T1000 (cell line): ENCODE measurements at places on chromosomes 3 and 15.
A peak's percentile ranks its signal among the peaks of the same experiment; 100 is the strongest.

GRCh38 chr15:66760097-66760967 is 58.3 kb downstream of the SMAD6 start:
- no peak for DNase-seq

DNA sequence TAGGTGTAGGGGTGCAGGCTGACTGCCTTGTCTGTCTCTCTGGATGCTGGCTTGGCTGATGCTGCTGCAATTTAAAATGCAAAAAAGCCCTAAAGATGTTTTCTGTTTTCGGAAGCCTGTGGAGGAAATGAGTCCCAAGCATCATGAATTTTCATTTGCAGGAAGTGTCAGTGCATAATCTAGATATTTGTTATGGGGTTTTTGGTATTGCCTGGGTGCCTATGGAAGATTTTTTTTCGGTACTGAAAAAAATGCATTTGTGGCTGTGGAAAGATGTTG is 1.9 kb downstream of the CACNA1D start:
- no peak for DNase-seq

- no peak for DNase-seq
These were observed 98.6 kb downstream of the RPL39L start for GRCh38 chr3:187040516-187041361.

- no peak for DNase-seq
These were observed 2.9 kb upstream of the C15orf39 start for GRCh38 chr15:75198560-75199356.

DNA sequence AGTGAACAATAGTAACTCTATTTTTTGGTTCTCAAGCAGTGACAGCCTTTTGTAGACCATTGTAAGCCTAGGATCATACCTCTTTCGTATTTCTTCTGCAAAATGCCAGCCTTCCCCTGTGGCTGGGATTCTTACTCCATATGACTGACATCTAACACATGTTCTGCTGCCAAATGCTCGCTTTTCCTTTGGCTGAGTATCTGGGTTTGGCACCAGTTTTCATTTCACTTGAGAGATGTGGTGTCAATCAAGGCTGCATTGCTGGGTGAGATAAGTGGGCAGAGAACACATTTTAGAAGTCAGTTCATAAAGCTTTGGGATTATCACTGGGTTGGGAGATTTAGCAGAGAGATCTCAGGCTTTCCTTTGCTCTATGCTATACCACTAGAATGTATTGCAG is 514.7 kb upstream of the SGO1 start:
- no peak for DNase-seq

- peak; percentile 67 for DNase-seq
These were observed 444.7 kb upstream of the RBMS3 start for GRCh38 chr3:28836199-28836598.

GRCh38 chr3:172244011-172244410 is 204.2 kb downstream of the GHSR start:
- DNase-seq = no peak

DNA sequence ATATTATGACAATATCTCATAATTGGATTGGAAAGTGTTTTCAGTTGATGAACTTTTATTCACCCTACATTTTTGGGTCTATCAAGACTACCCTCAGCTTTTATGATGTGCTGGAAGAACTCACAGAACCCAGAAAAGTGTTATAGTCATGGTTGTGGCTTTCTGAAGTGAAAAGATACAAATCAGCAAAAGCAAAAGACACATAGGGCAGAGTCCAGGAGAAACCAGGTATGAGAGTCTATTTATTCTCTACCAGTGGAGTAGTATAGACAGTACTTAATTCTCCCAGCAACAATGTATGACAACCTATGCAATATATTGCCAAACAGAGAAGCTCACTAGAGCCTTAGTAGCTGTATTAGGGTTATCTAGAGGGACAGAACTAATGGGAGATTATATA is 280.4 kb upstream of the TTC14 start:
- DNase-seq = no peak

DNA sequence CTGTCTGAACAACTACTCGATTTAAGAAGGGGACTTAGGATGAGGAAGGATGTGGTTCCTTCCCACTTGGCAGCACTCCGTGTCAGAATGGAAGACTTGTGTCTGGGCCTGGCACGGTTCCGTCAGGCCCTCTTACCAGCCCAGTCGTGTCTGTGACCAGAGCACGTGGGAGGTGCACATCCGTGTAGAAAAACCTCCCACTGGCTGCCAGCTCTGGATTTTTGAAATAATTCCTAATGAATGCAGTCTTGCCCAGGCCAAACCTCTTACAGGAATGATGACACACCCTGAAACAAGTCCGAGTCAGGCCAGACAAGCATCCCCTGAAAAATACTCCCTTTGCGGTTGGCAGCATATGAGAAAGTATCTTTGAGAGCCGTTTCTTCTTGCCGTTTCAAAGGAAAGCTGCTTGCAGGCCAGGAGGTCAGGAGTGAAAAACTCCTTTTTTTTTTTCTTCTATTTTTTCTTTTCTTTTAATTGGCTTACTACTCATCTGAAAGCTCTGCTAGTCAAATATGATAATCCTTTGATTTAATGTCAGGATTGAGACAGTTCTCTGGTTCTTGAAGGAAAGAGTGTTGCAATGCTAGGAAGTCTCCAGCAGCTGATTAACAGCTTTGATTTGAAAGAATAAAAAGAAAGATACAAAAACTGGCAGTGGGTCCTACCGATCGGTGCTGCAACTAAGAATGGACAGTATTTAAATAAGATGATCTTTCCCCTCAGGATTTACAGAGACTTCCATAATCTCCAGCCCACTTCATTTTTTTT is 19.8 kb downstream of the IL1RAP start:
- DNase-seq = peak; percentile 61

DNA sequence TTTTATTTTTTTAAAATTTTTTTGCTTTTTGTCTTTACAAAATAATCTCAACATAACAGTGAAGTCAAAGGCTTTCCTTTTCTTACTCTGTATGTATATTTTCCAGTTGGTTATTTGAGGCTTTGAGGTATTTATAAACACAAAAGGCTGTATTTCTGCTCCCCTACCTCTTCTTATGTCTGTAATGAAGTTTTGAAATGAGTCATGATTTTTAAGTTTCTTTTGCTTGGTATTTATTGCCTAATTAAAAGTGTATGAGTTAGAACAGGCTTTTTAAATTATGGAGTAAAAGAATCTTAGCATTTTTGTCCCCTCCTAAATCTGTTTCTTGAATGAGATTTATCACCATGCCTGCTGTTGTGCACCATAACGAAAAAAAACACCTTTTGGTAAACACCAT is 66.0 kb downstream of the DCUN1D1 start:
- no peak for DNase-seq

DNA sequence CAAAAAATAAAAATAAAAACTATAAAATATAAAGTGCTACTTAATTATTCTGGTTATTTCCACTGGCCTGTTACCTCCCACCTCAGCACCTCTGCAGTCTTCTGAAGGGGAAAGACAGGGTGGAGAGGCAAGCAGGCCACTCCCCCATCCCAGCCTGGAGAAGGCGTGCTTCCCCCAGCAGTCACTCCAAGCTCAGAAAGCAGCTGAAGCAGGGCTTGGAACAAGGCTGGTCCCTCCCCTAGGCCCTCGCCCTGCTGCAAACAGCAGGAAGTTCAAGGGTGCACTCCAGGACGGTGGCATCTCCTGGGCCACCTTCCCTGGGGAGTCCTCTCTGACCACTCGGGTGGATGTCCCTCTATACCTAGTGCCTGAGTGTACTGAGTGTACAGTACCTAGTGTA is 21.4 kb downstream of the CACNA2D2 start:
- DNase-seq = no peak

- DNase-seq = no peak
These were observed 151.3 kb downstream of the XXYLT1 start for GRCh38 chr3:195119461-195120266.

DNA sequence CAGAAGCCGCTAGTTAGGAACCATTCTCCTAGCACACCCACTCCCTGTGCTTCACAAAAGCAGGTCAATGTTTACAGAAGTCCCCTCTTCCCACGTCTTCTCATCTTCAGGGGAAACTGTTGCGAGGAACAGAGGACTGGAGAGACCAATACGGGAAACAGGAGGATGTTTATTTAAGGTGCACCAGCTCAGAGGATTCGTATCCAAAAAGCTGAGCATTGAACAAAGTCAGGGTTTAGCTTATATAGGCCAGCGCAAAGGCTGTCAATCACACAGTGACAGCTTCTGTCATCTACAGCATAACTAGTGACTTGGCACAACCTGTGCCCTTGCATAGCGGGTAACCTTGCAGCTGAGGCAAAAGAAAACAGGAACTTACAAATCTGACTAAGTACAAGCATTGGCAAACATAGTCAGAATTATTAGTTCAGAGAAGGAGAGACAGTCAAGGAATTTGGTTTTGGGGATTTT is 61.3 kb downstream of the ZDHHC19 start:
- DNase-seq = no peak

- no peak for DNase-seq
These were observed 146.1 kb upstream of the KBTBD8 start for GRCh38 chr3:66851894-66852613.

- DNase-seq = no peak
These were observed 54.5 kb downstream of the PLXNA1 start for GRCh38 chr3:127037418-127037841.

GRCh38 chr15:72793766-72794660 is 10.5 kb upstream of the ADPGK start:
- DNase-seq = no peak

- DNase-seq = no peak
These were observed 191.6 kb upstream of the FAM3D start for GRCh38 chr3:58858126-58858525.
